ENCODE measurements at places on chromosomes 3 and 15. TPM values are rescaled to one million over a fixed set of nuclear protein-coding genes. Genes with fewer than 3 reads are reported as not detected.

Gene CHRNA7
- 0.24 TPM for total RNA-seq

Gene CEP19
- 5.6 TPM for total RNA-seq

Gene CX3CR1
- total RNA-seq = 0.42 TPM

DNA sequence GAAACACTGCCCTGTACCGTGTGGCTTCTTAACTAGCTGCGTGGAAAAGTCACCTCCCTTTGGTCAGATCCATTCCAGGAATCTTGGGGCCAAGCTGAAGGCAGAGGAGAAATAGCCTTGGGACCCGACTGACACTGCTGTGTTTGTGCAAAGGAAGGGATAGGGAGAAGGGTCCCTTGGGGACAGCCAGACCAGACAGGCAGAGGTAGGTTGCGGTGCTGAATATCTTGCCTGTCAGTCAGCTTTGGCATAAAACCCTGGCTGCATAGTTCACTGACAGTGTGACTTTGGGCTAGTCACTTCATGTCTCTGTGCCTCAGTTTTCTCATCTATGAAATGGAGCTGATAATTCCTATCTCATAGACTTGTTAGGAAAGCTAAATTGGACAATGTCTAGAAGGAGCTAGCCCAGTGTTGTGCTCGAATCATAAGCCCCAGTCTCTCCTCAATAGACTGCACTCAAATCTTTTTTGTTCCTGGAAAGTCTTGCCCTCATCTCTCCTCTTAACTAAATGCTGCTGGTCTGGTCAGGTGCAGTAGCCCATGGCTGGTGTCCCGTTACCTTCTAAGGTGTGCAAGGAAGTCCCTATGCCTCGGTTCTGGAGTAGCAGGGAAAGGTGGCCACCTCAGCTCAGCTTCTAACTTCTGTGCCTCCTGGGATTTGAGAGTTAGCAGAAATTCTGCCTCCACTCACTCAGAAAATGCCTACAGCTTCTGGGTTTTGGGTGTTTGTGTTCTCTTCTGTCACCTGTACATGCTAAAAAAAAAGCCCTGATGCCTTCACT is 25.8 kb downstream of the FGD5 start:
- H3K4me1 ChIP-seq = peaks cover 11% of the 10 kb centered on the region
- no peak for DNase-seq
- no peak overlapping the region for H3K4me3 ChIP-seq
- H3K27me3 ChIP-seq = peaks cover 38% of the 10 kb centered on the region

Gene TUSC2
- 20.8 TPM for total RNA-seq

Gene USP13
- 10.5 TPM for total RNA-seq

- no peak overlapping the region for H3K4me3 ChIP-seq
- no peaks in the 10 kb centered on the region for H3K27me3 ChIP-seq
- H3K36me3 ChIP-seq = no peaks in the 10 kb centered on the region
- no peak for DNase-seq
- H3K27ac ChIP-seq = no peak overlapping the region
Observed at GRCh38 chr3:38610934-38611333, 38.6 kb downstream of the SCN5A start.

DNA sequence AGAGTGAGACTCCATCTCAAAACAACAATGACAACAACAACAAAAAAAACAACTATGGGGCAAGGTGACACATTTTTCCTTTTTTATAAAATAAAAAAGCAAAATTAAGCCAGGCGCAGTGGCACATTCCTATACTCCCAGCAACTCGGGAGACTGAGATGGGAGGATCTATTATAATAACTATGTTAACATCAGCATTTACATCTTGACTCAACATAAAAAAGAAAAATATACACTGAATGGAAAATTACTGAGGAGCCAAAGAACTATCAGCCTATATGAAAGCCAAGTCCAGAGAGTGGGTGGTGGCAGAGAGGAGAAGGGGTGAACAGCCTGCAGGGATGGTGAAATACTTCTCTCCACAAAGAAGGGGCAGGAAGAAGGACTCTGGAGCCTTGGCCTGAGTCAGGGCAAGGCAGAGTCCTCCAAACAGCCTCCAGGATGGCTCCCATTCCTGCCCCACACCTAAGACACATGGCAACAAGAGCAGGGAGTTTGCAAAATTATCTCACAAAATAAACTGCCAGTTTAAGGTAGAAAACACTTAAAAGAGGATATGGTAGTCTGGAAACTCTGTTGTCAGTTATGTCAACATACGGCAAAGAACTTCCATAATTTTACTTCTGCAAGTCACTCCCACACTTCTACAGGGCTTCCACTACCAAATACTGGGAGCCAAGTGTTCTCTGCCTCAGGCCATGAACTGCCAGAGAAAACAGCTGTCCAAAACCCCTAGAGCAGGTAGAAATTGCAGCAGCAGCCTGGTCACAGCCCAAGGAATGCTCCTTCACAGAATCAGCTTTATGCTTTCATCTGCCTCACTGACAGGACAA is 25.9 kb downstream of the HSPBAP1 start:
- H3K27me3 ChIP-seq = no peaks in the 10 kb centered on the region
- no peaks in the 10 kb centered on the region for H3K4me1 ChIP-seq
- no peak overlapping the region for H3K4me3 ChIP-seq
- H3K36me3 ChIP-seq = peaks cover 4% of the 10 kb centered on the region
- no peak overlapping the region for H3K27ac ChIP-seq
- DNase-seq = no peak

Gene THSD4
- not detected for total RNA-seq

Gene NPAP1
- total RNA-seq = not detected

Gene CAMP
- total RNA-seq = not detected

Gene CCDC191
- 2.4 TPM for total RNA-seq

Gene MESP1
- 1.8 TPM for total RNA-seq
